ENCODE measurements at places on chromosomes 2 and 18.

GRCh38 chr18:55477499-55477859 lies 110.5 kb downstream of the TCF4 start:
- peaks cover 3% of the 10 kb centered on the region for H3K4me1 ChIP-seq
- no peaks in the 10 kb centered on the region for H3K27me3 ChIP-seq
- H3K27ac ChIP-seq: no peak overlapping the region
- no peaks in the 10 kb centered on the region for H3K36me3 ChIP-seq
- H3K4me3 ChIP-seq: peak overlapping the region; percentile 58
- DNase-seq: no peak

DNA sequence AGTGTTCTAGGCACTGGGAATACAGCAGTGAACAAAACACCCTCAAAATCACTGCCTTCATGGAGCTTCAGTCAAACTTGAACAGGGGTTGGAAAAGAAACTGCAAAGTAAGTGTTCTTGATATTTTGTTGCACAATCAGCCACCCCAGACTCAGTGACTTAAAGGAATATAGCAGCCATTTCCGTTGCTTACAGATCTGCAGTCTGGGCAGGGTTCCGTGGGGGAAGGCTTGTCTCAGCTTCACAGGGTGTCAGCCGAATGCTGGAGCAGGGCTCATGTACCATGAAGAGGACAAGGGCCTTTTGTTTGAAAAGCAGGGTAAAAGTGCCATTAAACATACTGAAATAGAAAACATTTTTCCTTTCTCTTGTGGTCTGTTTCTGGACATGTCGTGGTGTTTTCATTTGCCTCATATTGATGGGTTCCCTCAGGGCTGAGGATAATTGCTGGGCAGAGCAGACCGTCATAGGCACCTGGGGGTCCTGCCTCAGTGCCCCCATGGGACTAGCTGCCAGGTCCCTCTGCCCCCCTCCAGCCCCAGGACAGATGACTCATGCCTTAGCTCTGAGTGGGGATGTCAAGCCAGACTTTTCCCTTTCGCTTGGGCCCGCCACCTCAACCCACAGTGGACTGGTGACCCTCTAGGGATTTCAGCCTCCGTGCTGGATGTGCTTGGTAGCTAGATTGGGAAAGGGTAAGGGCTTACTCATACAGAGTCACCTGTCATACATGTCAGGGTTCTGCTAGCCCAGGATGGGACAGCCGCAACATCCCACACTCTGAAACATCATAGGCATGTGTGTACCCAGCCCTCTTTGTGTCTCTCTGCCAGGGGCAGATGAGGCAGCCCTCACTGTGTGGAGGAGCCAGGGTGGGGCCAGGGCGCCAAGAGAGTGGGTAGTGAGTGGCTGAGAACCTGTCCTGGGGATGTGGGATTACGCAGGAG lies 96.5 kb downstream of the PTPRM start:
- H3K4me1 ChIP-seq: no peaks in the 10 kb centered on the region
- H3K4me3 ChIP-seq: no peak overlapping the region
- no peak for DNase-seq
- no peaks in the 10 kb centered on the region for H3K27me3 ChIP-seq
- no peaks in the 10 kb centered on the region for H3K36me3 ChIP-seq

DNA sequence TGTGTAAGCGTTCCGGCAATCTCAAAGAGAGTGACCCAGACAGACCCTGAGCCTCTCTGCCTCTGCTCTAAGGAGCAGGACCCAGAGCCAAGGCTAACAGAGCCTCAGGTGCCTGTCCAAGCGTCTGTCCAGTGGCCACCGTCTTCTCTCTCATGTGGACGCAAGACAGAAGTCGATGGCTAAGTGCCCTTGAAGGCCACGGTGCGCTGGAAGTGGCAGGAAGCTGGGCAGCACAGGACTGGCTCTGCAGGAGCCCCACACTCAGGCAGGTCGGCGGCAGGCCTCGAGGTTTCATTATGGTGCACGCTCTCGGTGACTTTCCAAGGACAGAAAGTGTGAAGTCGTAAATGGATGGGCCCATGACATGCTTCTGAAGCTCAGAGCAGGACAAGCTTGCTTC lies 49.1 kb downstream of the HDAC4 start:
- H3K27ac ChIP-seq: no peak overlapping the region
- H3K4me3 ChIP-seq: no peak overlapping the region
- H3K36me3 ChIP-seq: peaks cover 20% of the 10 kb centered on the region

DNA sequence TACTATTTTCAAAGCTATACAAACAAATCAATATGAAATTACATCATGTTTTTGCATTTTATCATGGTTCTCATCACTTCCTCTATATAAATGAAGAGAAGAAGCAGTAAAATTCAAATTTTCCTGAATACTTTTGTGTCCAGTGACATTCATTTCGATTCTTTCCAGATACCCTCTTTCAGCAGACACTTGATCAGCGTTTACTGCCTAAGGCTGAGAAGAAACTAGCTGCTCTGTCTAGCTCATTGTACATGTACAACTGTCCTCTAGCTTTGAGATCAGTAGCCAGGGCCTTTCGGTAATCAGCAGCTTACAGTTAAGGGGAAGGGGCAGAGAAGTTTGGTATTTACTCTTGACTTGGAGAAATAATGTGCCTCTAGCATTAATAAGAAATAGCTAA lies 4.8 kb downstream of the VRK2 start:
- no peaks in the 10 kb centered on the region for H3K27me3 ChIP-seq
- DNase-seq: no peak
- no peak overlapping the region for H3K4me3 ChIP-seq

DNA sequence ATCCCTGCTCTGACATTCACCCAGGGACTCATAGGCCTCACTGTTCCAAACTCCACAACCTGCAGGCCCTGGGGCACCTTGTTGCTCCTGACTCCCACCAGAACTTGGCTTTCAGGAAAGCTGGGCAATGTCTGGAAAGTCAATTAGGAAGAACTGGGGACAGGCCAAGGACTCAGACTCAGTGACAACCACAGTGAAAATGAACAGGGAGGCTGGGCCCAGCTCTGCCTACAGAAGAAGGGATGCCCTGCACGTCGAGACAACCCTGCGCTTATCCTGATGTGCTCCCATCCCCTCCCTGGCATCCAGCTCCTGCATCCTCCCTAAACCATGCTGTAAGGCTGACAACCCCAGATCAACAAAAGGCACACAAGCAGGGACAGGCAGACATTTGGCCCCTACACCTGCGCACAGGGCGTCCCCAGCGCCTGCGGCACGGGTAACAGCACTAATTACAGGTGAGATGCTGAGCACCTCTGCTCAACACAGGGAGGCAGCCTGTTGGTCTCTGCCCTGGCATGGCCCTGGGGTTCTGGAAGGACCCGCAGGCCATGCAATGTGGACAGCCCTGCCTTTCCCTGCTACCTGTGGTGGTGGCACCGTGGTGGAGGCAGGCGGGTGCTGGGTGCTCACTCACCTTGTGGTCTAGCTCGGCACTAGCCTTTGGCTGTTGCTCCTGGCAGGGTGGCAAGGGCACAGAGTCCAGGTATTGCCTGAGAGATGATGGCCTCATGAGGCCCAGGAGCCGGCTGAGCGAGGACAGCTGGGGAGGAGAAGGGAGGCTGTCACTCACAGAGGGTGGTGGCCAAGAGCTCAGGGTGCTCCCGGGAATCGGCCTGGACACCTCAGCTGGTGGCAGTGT lies 23.6 kb upstream of the SEMA4C start:
- H3K27me3 ChIP-seq: no peaks in the 10 kb centered on the region
- peaks cover 56% of the 10 kb centered on the region for H3K4me1 ChIP-seq
- no peak overlapping the region for H3K27ac ChIP-seq
- H3K36me3 ChIP-seq: no peaks in the 10 kb centered on the region
- no peak overlapping the region for H3K4me3 ChIP-seq
- DNase-seq: no peak

GRCh38 chr2:159797543-159798375 lies at the start of gene CD302:
Gene CD302 (minus strand): TSS chr2:159798208. CDS start chr2:159798198, 10 bp downstream.
- no peaks in the 10 kb centered on the region for H3K36me3 ChIP-seq
- no peak for DNase-seq
- no peak within 1 kb of the TSS for H3K27ac ChIP-seq
- peaks cover 9% of the 10 kb centered on the region for H3K4me1 ChIP-seq
- peaks cover 7% of the 10 kb centered on the region for H3K27me3 ChIP-seq

- no peaks in the 10 kb centered on the region for H3K4me1 ChIP-seq
- H3K36me3 ChIP-seq: no peaks in the 10 kb centered on the region
- no peaks in the 10 kb centered on the region for H3K27me3 ChIP-seq
- no peak overlapping the region for H3K4me3 ChIP-seq
- no peak for DNase-seq
Measured at GRCh38 chr2:219851801-219852481, 224.5 kb downstream of the SLC4A3 start.

- no peak overlapping the region for H3K27ac ChIP-seq
- no peaks in the 10 kb centered on the region for H3K27me3 ChIP-seq
- DNase-seq: no peak
- no peaks in the 10 kb centered on the region for H3K36me3 ChIP-seq
- peaks cover under 1% of the 10 kb centered on the region for H3K4me1 ChIP-seq
Measured at GRCh38 chr2:233848276-233848675, 6.1 kb downstream of the HJURP start.

- DNase-seq: no peak
- H3K4me3 ChIP-seq: no peak overlapping the region
- H3K4me1 ChIP-seq: peaks cover 48% of the 10 kb centered on the region
- no peaks in the 10 kb centered on the region for H3K36me3 ChIP-seq
Measured at GRCh38 chr2:19349911-19350677, 8.3 kb downstream of the OSR1 start.

- H3K27me3 ChIP-seq: no peaks in the 10 kb centered on the region
- no peak for DNase-seq
- no peak overlapping the region for H3K4me3 ChIP-seq
- no peaks in the 10 kb centered on the region for H3K4me1 ChIP-seq
- no peaks in the 10 kb centered on the region for H3K36me3 ChIP-seq
Measured at GRCh38 chr18:11518788-11519685, 90.4 kb upstream of the SLC35G4 start.

DNA sequence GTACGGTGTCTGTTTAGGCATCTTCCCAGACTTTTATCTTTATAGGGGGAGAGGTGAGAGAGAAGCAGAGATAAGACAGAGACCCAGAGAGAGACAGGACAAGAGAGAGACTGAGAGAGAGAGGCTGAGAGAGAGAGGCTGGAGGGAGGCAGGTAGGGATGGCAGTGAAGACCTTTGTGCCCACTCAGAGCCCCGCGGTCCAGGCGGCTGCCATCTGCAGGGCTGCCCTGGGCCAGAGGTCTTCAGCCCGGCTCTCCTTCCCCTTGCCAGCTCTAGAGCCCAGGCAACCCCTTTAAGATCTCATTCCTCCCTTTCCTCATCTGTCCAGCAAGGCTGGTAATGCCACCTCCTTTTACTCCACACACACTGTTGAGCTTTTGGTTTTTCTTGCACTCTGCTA lies 610.0 kb downstream of the GALR1 start:
- no peak for DNase-seq
- H3K27me3 ChIP-seq: no peaks in the 10 kb centered on the region
- H3K4me3 ChIP-seq: no peak overlapping the region

DNA sequence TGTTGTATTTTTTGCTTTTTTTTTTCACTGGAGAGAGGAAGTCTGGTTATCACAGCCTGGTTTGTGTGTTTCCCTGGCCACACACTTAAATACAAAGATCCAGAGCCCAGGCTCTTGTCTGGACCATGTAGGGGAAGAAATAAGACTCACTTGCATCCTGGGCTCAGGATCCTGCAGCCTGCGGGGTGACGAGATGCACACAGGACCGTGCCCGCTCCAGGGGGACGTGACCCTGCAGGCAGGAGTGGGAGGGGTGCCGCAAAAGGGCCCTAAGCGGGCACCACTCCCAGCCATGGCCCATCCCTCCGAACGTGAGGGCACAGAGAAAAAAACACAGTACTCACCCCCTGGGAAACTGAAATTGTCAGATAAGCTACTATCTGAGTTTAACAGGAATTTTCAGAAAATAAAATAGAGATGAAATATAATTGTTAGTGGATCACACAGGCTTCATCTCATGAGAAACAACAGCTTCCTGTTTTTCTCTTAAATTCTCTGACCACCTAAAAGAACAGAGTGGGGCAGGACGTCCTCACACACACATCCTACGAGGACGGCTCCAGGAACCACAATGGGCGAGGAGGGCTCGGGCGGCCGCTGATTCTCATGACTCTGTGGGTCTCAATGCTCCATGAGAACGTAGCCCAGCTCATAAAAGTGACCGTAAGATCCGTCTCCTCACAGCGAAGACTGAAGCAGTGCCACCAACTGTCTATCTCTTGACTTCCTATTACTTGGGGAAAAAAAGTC lies 142.6 kb upstream of the ALKAL2 start:
- peaks cover 28% of the 10 kb centered on the region for H3K4me1 ChIP-seq
- H3K27me3 ChIP-seq: no peaks in the 10 kb centered on the region
- peak overlapping the region; percentile 53 for H3K4me3 ChIP-seq
- H3K27ac ChIP-seq: no peak overlapping the region

- no peak overlapping the region for H3K4me3 ChIP-seq
- no peak overlapping the region for H3K27ac ChIP-seq
- no peaks in the 10 kb centered on the region for H3K27me3 ChIP-seq
- no peaks in the 10 kb centered on the region for H3K4me1 ChIP-seq
Measured at GRCh38 chr2:46402874-46403273, 76.5 kb upstream of the TMEM247 start.

DNA sequence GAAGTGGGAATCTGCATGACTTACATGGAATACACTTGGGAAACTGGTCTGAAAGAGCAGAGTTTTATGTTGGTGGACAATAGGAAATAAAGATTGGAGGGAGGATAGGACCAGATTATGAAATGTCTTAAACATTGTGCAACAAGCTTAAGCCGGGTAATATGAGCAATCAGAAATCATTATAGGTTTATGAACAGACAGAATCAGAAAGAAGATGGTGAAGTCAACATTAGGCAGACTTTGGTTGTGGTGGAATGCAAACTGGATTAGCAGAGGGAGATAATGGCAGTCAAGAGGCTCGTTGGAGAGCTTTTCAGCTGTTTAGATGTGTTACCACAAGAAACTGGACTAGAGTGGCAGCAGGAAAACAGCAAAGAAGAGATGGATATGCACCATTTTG lies 43.5 kb downstream of the CRIM1 start:
- no peaks in the 10 kb centered on the region for H3K27me3 ChIP-seq
- no peak overlapping the region for H3K4me3 ChIP-seq
- H3K36me3 ChIP-seq: no peaks in the 10 kb centered on the region
- no peaks in the 10 kb centered on the region for H3K4me1 ChIP-seq

DNA sequence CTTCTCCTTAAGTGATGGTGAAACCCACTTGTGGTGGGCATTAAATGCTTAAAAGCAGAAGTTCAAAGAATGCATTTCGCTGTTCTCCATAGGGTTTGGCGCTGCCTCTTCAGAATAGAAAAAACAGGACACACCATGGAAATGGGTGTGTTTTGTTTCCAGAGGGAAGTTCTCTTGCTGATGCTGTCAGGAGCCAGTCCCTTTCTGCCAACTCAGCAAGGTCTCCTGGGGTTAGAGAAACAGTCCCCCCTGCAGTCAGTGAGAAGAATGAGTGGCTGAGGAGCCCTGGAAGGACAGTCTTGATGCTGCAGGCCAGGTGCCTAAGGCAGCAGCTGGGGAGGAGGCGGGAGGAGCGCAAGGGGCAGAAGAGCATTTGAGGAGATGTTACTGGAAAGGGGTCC lies 37.8 kb upstream of the ASAP2 start:
- no peak for DNase-seq
- H3K27me3 ChIP-seq: no peaks in the 10 kb centered on the region
- no peak overlapping the region for H3K4me3 ChIP-seq
- no peak overlapping the region for H3K27ac ChIP-seq
- H3K4me1 ChIP-seq: no peaks in the 10 kb centered on the region
- no peaks in the 10 kb centered on the region for H3K36me3 ChIP-seq

- no peaks in the 10 kb centered on the region for H3K36me3 ChIP-seq
- no peak overlapping the region for H3K4me3 ChIP-seq
- no peaks in the 10 kb centered on the region for H3K27me3 ChIP-seq
- H3K4me1 ChIP-seq: no peaks in the 10 kb centered on the region
Measured at GRCh38 chr2:164044622-164045021, 308.8 kb upstream of the FIGN start.

- no peaks in the 10 kb centered on the region for H3K27me3 ChIP-seq
- no peak for DNase-seq
- H3K36me3 ChIP-seq: no peaks in the 10 kb centered on the region
- H3K4me1 ChIP-seq: no peaks in the 10 kb centered on the region
- no peak overlapping the region for H3K27ac ChIP-seq
Measured at GRCh38 chr2:124953921-124954320, 928.8 kb downstream of the CNTNAP5 start.
